ENCODE measurements at places on chromosomes 16 and 17.

- no peak for DNase-seq
Measured at GRCh38 chr16:11231367-11231970, 24.5 kb downstream of the SOCS1 start.

- peak; percentile 78 for DNase-seq
Measured at GRCh38 chr17:77460514-77461046, 319.8 kb downstream of the SEC14L1 start.

GRCh38 chr17:9386401-9386800, 189.2 kb downstream of the STX8 start:
- no peak for DNase-seq

DNA sequence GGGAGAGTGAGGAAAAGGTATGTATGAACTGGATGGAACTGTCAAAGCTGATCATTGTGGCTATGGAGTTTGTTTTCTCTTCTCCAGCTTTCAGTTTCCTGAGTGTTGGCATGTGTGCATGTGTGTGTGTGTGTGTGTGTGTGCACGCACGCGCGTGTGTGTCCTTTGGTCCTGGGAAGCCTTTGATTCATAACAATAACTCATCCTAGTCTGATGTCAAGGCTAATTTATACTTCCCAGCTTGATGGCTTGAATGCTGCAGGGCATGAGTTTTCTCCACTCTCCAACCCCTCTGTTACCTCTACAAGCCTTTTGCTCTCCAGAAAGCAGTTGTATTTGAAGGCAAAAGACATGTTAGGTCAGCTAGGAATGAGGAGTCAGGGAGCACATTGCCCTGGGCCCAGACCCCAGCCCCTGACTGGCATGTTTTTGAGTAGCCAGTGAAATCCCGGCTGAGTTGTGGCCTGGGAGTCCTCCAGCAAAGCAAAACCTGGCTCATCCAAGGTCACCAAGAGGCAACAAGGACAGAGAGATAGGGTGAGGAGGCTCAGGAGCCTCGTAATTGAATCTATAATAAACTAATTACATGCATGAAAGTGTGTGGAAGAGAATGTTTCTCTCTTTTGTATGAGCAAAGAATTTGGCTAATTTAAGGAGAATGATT, 8.9 kb upstream of the CDC42EP4 start:
- DNase-seq, result no peak

GRCh38 chr17:82861393-82861775, 21.6 kb upstream of the ZNF750 start:
- DNase-seq, result no peak

DNA sequence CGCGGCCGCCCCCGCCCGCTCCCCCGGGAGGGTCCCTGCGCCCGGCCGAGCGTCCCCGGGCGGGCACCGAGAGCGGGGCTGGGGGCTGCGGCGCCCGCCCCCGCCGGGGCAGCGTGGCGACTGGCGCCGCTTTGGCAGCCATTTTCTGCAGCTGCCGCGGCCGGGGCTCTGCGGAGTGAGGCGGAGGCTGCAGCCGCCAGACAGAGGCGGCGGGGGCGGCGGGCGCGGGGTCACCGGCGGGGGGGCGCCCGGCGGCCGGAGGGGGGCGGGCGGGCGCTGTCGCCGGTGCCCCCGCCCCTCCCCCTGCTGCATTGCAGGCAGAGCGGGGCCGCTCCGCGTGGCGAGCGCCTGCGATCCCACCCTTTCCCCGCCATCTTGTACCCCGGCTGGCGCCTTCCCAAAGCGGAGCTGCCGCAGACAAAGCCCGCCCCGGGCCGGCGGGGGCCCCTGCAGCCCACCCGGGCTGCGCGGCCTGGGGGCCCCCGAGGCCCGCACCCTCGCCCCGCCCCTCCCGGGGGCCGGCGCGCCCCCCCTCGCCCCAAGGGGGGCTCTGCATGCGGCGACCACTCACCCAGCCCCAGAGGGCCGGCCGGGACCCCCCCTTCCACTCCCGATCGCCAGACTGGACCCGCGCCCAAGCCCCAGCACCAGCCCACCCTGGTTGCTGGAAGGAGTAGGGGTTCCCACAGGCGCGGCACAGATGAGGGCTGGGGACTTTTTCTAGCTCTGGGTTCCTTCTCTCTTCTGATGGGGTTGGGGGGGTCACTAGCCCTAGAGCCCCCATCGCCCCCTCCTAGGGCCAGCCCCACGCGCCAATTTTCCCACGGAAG, 16.6 kb upstream of the CBX8 start:
- DNase-seq, result no peak

DNA sequence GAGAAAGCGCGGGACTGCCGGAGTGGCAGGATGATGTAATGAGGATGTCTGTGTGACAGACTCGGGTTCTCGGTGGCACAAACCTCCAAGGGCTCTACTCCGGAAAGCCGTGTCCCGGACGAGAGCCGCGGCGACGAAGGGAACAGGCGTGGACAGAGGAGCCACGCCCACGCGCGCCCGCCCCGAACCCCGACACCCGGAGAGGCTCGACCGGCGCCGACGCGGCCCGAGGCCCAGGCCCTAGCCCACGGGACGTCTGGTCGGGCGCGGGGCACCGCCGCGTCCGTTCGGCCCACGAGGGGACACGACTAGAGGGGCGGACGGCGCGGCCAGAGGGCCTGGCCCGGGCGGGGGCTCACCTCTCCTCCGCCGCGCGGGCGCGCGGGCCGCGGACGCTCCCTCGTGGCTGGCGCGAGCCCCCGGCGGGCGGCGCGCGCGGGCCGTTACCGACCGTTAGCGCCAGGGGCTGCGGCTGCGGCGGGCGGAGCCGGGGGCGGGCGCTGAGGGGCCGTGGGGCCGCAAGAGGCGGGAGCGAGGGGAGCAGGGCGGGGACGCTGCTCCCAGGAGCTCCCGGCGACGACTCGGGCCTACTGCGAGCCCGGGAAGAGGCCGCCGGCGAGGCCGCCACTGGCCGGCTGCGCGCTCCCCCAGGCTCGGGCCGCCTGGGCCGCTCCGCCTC, 2.1 kb upstream of the IRX5 start:
- DNase-seq, result peak; percentile 77

DNA sequence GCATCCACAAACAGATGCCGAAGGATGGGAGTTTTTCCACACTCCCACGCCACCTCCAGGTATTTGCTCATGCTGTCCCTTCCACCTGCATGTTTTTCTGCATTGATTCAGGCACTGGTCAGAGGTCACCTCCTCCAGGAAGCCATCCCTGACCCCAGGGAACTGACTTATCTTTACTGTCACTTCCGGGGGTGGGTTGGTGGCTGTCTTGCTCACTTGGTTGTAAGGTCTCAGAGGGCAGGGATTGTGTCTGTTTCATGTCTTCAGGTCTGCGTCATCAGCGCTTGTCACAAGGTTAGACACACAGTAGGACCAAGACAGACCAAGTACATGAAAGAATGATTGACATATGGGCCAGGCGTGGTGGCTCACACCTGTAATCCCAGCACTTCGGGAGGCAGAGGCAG, 1.9 kb upstream of the IL4R start:
- DNase-seq, result no peak

GRCh38 chr16:5895976-5896375, 798.4 kb upstream of the EEF2KMT start:
- DNase-seq, result no peak

DNA sequence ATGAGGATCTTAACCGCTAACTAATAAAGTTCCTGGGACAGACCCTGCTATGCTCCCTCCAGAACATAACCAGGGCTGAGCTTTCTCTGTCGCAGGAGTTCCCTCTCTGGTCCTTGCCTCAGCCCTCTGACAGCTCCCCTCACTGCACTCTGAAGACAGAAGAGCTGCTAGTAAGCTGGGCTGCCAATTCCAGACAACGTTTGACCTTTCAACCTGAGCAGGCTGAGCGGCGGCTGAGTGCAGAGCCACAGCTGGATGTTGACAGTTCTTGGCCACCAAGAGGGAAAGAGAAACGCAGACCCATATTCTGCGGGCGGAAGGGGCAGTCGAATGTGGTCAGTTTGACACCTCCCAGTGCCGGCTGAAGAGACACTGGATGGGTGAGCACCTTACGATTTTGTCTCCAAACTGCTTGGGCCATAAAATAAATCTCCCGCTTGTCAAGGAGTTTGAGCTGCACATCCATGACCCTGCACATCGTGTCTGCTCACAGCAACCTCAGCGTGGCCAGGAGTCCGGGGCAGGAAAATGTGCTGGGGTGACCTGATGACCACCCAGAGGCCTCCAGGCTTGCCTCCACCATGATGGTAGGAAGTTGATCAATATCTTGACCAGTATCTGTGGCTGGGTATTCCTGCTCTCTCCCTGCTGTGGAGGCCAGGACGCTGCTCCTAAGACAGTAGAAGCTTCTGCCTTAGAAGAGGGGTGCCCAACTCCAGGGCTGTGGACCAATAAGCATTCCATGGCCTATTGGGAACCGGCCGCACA, 209.2 kb downstream of the PARN start:
- DNase-seq, result no peak

DNA sequence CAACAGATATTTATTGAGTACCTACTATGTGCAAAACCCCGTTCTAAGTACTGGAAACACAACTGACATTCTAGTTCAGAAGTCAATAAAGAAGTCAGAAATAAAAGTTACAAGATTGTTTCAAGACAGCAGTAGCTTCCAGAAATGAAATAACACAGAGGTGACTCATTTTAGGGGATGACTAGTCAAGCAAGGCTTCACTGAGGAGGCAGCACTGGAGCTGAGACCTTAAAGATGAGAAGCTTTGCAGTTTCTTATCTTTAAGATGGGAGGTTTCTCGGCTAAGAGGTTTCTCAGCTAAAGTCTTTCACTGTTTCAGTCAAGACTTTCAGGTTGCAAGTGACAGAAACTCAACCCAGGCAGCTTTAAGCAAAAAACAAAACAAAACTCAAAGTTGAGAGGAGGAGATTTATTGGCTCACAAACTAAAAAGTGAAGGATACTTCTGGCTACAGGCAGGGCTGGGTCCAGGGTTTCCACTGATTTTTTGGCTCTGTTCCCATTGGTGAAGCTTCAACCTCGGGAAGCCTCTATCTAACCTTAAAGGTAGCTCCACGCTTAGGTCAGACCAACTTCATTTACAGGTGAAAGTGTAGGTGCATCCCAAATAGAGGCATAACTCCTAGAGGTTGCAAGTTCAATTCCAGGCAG, 7.4 kb upstream of the MMP2 start:
- no peak for DNase-seq

DNA sequence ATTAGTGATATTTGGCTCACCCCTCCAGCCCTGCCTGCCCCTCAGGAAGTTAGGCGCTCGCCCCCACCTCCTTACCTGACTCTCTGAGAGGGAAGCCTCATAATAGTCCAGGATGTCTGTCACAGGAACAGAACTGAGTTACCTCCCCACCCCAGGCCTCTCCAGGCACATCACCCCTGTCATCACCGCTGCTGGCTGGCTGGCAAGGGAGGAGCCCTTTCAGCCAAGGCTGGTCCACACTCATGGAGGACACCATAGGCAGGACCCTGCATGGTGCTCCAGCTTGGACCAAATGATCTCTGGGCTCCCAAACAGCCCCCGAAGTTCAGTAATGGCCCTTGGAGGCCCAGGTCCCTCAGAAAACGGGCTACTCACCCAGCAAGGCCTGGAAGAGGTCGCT, 1.5 kb downstream of the DLG4 start:
- DNase-seq, result no peak

- DNase-seq, result no peak
Measured at GRCh38 chr17:42436391-42436790, 13.3 kb upstream of the CAVIN1 start.

GRCh38 chr16:30953111-30953510, 4.2 kb downstream of the ORAI3 start:
- no peak for DNase-seq
